ENCODE measurements at places on chromosomes 6 and 20. TPM values are rescaled to one million over a fixed set of nuclear protein-coding genes. Genes with fewer than 3 reads are reported as not detected.

Gene OPRL1
- polyA plus RNA-seq, result 1.1 TPM

Gene MAS1
- 0.03 TPM for polyA plus RNA-seq

Gene RIPOR3
- polyA plus RNA-seq, result 8.0 TPM

Gene C6orf15
- polyA plus RNA-seq, result not detected

Gene SLC22A7
- 1.2 TPM for polyA plus RNA-seq

Gene SIRPB2
- 0.88 TPM for polyA plus RNA-seq

Gene BTNL2
- 3.4 TPM for polyA plus RNA-seq

Gene PRDM13
- polyA plus RNA-seq, result not detected

Gene CNKSR3
- 58.4 TPM for polyA plus RNA-seq

Gene RARS2
- 71.7 TPM for polyA plus RNA-seq

Gene PRICKLE4
- polyA plus RNA-seq, result 6.8 TPM

Gene SPTLC3
- 28.6 TPM for polyA plus RNA-seq

Gene GLP1R
- 1.3 TPM for polyA plus RNA-seq

Gene CLDN20
- polyA plus RNA-seq, result 3.3 TPM

Gene FAM83B
- polyA plus RNA-seq, result 11.1 TPM

Gene TCF21
- 202 TPM for polyA plus RNA-seq

Gene HLA-DMB
- polyA plus RNA-seq, result 64.6 TPM

GRCh38 chr6:108027594-108027993 lies 46.9 kb downstream of the OSTM1 start:
- DNase-seq, result peak; percentile 34

- no peak for DNase-seq
These were observed 255.0 kb downstream of the HACE1 start for GRCh38 chr6:104604685-104605084.

GRCh38 chr6:131651782-131652181 lies 14.7 kb downstream of the ENPP3 start:
- no peak for DNase-seq

DNA sequence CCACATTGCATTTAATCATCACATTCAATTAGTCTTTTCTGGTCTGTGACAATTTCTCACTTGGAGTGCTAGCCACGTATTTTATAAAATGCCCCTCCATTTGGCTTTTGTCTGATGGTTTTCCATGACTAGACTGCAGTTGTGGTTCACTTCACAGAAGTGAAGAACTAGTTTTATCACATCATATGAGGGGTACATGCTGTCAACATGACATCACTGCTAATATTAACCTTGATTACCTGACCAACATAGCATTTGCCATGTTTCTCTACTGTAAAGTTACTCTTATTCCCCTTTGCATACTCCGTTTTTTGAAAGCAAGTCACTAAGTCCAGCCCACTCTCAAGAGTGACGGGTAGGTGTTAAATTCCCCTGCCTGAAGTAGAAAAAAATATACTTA lies 48.0 kb upstream of the COL10A1 start:
- DNase-seq, result no peak

GRCh38 chr6:26329763-26330511 lies 35.1 kb upstream of the BTN3A2 start:
- no peak for DNase-seq

DNA sequence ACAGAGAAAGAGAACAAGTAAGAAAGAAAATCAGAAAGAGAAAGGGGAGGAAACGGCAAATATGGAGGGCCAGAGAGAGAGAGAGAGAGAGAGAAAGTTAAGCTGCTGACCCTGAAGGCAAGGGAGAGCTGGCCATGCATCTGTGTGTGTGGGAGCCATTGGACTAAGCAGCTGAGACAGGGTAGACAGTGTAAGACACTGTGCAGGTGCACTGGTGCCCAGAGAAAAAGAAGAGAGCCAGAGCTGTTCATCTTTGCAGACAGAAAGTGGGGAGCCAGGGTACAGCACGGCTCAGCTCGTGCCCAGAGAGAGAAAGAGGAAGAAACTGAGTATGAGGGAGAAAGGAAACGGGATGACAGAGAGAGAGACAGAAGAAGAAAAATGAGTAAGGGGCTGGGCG lies 24.2 kb upstream of the ZNF318 start:
- no peak for DNase-seq

- DNase-seq, result no peak
These were observed 211.6 kb upstream of the MARCKS start for GRCh38 chr6:113645576-113645970.

- no peak for DNase-seq
These were observed 248.1 kb upstream of the FOXQ1 start for GRCh38 chr6:1063671-1064355.

DNA sequence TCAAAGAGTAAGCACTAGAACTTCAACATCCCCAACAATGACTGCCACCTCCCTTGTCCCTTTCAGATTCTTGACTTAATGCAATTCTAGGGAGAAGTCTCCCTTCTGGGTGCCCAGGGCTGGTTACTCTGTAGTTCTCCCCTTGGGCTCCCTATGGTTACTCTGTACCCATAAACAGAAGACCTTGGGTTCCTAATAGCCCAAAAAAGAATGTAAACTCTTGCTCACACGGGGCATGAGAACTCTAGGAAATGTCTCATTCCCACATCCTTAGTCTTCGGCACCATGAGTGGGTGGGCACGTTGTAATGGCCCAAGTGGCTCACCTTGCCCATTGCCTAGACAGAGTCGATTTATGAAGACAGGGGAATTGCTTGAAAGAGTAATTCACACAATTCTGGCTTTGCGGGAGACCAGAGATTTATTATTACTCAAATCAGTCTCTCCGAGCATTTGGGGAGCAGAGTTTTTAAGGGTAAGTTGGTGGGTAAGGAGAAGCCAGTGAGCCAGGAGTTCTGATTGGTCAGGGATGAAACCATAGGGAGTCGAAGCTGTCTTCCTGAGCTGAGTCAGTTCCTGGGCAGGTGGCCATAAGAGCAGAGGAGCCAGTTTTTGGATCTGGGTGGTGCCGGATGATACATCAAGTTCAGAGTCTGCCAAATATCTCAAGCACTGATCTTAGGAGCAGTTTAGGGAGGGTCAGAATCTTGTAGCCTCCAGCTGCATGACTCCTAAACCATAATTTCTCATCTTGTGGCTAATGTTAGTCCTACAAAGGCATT lies 61.2 kb upstream of the SIRPG start:
- no peak for DNase-seq

DNA sequence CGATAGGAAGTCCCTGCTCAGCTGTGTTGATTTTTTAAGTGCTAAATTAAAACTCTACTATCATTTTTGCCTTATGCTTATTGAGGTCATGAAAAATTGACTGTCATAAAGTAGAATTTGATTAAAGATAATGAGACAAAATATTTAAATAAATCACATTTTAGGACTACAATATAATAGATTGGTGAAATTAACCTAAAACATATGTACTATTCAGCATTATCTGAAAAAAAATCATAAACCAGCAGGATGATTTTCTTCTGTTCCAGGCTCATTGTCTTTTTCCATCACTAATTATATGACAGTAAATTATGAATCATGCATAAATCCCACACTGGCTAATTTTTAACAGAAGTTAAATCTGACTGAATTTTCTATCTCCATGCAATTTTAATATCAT lies 373.6 kb upstream of the NRSN1 start:
- no peak for DNase-seq

GRCh38 chr6:112027942-112028674 lies 25.8 kb upstream of the CCN6 start:
- DNase-seq, result no peak

DNA sequence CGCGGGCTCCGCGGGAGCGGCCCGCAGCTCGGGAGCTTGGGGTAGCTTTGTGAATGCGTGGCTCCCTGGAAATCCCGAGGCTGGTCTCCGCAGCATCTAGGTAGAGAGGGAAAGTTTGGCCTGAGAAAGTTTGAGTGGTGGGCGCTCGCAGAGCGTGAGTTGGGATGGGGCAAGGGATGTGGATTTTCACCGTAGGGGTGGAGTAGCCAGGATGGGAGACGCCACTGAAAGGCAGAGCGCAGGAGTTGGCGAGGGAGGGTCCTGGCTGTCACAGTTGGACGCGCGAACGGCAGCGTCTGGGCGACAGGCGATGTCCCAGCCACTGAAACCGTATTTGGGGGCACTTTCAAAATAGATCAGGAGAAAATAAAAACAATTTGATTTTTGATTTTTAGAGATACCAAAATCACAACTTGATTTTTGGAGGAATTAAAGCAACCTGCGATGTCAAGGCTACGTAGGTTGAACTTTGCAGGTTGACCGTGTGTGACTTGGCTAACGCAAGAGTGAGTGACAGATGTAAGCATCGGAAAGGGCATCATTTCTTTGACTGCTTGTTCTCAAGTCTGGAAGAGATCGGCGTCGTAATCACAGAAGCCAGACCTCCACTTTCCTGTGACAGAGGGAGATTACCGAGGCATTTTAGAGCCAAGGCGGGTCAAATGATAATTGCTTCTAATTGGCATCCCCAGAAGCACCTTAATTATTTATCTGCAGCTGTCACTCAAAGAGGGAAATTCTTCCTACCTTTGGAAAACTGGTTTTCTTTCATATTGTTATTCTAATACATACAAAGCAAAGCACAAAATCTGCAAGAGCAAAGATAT lies 646 bp downstream of the HEY2 start:
- DNase-seq, result no peak

DNA sequence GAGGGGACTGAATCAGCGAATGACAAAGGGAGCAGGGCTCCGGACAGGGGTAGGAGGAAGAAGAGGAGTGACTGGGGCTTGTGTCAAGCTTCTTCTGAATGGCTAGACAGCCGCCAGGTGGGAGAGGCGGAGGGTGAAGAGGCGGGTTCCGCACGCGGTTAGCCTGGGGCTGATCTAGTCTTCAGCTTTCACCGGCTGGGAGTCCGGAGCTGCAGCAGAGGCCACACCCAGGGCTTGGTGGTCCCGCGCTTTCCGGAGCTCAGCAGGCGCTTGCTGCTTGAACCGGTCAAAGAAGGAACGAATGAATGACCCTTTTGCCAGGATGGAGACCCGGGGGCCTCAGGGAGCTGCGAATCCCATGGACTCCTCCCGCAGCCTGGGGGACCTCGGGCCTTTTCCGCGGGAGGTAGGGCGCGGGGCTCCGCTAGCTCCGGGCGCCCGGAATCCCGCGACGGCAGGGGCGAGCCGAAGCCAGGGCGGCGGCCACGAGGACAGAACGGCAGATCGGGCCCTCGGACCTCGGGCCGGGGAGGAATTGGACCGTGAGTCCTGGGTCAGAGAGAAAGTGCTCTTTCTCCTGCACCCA lies at the start of gene C6orf141:
TSS of gene C6orf141 (plus strand) at position 177 of the 586 bp plus-strand sequence. CDS start at position 302, 125 bp downstream.
- peak; percentile 13 for DNase-seq

DNA sequence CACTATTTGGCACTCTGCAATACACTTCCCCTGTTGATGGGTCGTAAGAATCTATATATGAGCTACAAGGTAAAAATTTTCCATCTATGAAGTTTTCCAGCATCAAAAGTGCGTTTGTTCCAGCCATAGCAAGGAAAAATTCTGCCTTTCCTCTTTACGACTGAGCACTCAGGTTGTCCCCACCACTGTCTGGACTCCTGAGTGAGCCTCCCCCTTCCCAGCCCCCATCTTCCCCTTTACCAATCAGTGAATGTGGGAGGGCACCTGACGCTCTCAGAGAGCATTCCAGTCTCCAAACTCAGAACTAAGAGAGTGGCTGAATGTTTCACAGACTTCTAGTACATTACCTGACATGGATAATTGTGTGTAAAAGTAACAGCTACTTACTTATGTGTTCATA lies at the start of gene ALDH8A1:
TSS of gene ALDH8A1 (minus strand) at position 175 of the 400 bp plus-strand sequence. CDS start at position 127, 48 bp downstream.
- DNase-seq, result no peak

GRCh38 chr6:81465859-81466258 lies 286.6 kb downstream of the TENT5A start:
- no peak for DNase-seq

GRCh38 chr6:142013875-142014495 lies 118.7 kb upstream of the GJE1 start:
- no peak for DNase-seq

DNA sequence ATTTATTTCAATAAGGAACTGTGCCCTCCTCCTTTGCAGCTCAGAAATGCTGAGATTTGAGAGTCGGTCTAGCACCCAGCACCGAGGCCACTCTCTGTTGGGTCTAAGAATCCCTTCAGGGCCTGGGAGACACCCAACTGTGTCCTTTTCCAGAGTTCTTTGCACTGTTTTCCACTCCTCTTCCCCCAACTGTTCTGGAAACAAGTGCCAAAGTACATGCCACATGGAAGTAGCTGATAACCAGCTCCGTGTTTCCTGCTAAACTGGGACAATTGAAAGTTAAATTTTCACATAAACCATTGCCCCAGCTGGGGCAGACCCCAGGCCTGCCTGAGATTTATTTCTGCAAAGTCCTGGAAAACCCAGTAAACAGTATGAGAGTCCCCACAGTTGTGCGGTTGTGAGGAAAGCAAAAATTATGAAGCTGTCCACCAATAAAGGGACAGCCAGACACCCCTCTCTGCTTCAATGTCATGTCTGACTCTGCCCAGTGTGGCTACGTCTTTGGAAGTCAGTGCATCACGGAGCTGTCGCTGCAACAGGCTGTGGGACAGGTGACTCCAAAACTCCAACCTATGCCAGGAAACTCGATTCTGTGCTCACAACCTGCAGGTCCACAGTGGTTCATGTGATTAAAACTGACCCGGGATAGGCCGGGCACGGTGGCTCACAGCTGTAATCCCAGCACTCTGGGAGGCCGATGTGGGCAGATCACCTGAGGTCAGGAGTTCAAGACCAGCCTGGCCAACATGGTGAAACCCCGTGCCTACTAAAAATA lies 178.0 kb upstream of the AFDN start:
- DNase-seq, result no peak

DNA sequence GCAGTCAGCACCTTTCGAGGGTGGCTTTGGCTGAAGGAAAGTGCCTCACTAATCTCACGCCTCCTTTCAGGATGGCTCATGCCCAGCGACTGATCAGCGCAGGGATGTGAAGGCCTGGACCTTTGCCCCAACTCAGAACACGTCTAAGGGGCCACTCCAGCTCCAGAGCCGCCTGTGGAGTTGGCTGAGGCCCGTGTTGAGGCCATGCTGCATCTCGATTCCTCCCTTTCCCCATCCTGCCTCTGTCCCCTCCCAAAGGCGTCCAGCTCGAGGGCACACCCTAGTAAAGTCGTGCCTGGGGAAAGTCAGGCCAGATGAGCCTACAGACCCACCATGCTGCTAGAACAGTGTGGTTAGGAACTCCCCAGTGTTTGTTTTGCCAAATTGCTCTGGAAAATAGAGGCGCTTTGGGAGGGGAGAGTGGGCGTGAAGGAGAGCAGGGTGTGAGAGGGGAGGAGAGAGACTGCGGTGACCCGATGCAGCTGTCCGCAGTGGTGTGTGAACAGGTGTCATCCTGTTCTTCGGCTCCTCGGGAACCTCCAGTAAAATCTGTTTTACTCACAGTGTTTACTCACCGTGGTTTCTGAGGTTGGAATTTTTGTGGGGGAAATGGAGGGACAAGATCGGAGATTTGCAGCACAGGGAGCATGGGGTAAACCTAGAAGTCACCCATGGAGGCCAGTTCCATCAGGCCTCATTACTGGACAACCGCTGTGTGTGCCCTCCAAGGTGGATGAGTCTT lies 85.0 kb upstream of the PMEPA1 start:
- DNase-seq, result no peak

GRCh38 chr6:106520711-106521401 lies 108.4 kb downstream of the RTN4IP1 start:
- DNase-seq, result no peak

- DNase-seq, result no peak
These were observed 772.1 kb upstream of the MAP3K7 start for GRCh38 chr6:91358986-91359385.

DNA sequence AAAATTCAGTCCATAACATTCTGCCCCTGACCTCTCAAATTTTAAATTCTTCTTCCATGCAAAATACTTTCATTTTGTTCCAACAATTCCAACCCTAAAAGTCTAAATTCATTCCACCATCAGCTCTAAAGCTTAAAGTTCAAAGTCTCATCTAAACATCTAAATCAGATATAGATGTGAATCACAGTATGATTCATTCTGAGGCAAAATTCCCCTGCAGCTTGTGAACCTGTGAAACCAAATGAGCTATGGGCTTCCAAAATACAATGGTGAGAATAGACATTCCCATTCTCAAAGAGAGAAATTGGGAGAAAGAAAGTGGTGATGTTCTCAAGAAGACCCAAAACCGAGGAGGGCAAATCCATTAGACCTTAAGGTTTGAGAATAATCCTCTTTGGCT lies 309.8 kb downstream of the HIVEP2 start:
- DNase-seq, result no peak

Measured in left kidney (tissue), 8 donors.